ENCODE measurements at places on chromosomes 5 and 9.

GRCh38 chr9:134034215-134035040 is 9.1 kb downstream of the BRD3OS start:
- no peak for DNase-seq

DNA sequence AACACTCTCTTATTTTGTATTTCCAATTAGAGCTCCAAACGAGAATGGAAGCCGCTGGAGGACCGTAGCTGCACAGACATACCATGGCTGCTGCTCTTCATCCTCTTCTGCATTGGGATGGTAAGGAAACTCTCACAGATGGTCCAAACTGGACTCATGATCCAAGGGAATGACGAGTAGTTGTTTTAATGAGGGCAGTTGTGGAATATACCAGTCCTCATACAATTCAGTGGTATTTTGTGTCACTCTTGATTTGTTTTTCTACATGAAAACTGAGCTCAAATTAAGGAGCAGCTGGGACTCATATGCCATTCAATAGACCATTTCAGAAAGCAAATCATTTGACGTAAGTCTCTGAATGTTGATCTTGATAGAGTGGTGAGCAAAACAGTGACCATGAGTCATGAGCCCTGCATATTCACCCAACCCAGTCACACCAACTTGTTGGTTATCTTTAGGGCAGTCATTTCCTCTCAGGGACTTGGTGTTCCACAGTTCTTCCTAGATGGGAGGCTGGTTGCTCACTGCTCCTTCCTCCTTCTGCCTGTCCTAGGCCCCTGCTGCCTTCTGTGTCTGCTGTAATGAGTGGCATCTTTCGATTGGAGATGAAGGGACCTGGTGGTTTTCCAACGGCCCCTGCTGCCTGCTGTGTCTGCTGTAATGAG is 54.9 kb downstream of the SLC44A1 start:
- DNase-seq: no peak

DNA sequence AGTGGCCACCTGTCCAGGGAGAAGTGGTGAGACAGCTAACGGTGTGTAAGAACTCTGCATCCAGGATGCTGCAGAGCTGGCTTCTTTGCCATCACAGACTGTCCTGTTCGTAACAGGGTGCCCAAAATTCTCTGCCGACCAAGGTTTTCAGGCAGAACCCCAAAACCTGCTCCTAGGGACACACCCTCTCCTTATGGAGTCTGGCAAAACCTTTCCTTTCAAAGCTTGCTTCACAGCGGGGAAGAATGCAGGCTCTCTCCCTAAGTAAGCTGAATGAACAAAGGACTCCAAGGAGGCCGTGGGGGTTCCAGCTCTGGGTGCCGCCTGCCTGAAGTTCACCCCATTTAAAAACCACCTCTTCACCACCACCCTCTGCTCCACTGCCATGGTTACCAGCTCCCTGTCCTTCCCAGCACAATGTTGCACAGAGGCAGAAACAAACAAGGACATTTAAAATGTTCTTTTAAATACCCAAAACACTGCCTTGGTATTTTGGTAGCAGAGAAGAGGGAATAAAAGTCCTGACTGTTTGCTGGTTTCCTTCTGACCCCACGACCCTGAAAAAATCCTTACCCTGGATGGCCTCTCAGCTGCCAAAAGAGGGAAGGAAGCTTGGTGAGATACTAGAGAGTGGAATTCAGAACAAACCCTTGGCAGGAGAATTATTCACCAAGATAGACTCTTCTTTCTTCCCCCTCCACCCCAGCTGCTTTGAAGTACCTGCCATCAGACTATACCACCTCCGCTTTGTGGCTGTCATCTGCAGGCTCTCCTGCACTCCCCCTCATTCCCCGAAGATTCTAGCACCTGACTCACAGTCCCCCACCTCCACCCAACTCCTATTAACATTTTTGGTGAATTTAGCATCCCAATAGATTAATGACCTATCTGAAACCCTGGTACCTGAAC is 7.1 kb upstream of the KLF9 start:
- DNase-seq: no peak

DNA sequence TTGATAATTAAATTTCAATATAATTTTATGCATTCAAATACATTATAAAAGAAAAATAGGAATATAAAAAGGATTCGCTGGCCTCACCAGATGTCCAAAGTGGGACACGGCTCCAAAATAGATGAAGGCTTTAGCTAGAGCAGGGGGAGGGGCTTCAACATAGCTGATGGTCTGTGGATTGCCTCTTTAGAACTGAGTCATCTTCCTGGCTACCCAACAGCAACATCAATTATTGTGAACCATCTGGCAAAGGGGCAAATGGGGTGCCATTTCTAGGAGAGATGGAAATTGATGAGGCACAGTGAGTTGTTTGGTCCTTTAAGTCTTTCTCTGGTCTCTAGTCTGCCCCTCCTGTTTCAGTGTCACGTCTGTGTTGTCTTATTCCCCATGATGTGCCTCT is 44.2 kb upstream of the CD180 start:
- DNase-seq: no peak

DNA sequence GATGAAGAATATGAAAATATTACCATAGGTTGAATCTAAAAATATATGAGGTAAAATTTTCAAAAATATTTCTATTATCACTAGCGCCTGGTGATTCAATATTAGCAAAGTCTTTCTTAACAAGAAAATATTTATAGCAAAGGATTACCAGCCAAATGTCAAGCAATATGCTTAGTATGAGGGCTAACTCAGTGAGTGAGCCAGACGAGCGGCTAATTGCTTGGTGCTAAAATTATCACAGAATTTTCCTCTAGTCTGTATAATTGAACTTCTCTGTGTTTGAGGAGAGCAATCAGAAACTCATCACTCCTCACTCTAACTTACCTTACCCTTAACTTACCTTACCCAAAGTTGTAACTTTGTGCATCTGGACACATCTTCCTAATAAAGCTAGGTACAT is 304.9 kb upstream of the PRR16 start:
- DNase-seq: no peak
